ENCODE measurements at places on chromosomes 2 and 18.

DNA sequence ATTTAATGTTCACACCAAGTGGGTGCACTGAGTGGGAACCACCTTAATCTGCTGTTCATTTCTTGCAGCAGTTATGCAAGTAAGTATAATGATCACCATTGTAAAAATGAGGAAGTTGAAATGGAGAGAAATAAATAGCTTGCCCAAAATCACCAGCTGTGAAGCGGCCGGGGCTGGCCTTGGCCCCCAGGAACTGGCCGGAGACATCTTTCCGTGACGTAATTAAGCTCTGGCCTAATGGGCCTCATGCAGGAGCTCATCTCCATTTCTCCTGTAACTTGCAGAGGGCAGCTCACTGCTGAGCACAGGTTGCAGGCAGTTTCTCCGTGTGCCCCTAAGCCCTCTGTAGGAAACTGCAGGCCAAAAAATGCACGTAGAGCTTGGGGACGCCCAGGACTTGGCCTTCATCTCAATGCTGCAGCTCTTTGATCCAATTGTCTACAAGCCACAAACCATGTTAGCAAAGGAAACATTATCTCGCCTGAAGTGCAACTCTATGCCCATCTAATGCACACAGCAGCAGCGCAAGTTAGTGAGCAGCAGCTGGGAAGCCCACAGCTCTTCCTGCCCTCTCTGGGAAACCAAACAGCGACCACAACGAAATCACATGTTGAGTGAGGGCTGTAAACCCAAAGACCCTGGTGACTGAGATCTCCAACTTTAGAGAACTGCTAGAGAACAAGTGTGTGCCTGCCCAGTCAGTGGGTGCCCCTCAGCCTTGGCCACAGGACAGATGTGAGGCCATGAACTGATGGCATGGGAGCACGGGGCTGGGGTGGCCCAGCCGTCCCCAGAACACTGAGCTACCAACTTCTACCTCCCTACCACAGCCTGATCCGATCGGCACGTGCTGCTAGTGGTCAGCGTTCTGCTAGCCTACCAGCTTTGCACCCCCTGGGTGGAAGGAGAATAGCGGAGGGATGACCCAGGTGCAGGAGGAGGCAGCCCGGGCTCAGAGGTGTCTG, 28.8 kb downstream of the APCDD1 start:
- no peak for DNase-seq

DNA sequence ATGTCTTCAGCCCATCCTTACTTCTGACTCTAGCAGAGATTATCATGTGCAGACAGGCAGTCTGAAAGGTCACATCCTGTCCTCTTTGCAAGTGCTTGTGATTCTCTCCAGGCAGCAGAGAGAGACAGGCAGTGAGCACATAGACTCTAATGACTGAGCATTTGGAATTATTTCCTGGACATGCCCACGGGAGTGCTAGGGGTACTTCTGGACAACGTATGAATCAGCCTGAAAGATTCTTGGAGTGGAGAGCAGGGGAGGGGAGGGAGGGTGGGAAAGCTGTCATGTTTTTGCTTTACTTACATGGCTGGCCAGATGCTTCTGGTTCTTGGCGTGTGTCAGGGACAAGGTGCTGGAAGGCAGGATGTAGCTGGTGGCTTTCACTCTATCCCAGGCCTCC, 150.6 kb downstream of the RIF1 start:
- no peak for DNase-seq

GRCh38 chr2:108449410-108450130, 564 bp downstream of the GCC2 start:
- peak; percentile 16 for DNase-seq

DNA sequence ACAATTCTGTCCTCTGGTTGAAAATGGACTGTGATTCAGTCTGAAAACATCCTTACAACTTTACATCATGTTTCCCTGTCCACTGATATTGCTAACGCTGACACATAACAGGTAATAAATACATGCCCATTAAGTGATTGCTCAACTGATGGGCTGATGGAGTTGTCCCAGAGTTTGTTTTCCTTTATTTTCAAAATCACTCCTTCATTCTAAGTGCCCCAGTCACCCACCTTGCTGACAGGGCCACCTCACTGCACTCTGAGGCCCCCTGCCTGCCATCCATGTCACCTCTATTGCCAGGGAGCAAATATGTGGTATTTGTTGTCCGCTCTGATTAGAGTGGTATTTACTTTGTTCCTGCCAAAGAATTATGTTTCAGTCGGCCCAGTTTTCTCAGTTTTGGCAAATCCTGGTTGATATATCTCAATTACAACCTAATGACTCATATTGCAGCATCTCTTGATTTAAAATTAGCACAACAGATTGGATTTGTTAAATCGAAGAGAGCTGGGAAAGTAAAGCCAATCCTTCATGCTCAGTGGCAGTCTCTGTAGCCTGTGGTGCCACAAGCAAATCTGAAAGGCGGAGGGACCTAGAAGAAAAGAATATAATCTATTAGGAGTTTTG, 105.1 kb downstream of the RDH14 start:
- no peak for DNase-seq

DNA sequence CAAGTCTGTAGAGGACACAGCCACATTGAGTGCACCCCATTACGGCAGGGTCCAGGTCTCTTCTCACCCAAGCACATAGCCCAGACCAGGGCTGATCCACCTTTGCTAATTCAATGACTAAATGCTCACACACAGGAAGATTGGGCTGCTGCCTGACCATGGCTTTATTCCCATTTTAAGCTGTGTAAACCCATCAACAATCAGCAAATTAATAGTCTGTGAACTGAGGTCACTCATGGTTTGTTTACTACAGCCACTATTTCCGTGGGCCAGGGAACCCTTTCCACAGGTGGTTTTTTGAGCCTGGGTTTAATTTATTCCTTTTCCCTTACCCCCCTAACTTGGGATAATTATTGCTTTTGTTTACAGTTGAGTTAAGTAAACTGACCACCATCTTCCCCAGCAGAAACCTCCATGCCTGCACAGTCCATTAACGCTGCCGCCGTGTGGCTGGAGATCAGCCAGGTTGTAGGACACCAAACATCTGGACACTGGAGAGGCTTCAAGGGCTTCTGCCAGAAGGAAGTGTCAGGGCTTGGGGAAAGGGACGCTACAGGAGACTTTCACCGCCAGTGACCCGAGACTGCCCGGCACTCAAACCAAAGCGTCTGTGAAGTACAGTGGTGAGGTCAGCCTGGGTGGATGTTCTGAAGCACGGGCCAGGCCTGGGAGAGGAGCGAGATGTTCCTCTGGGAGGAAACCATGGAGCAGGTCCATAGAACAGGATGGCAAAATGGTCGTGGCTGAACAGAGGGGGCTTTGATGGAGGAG, 282.9 kb downstream of the DYSF start:
- no peak for DNase-seq

- DNase-seq, result no peak
Measured at GRCh38 chr2:66565291-66565690, 130.4 kb downstream of the MEIS1 start.

DNA sequence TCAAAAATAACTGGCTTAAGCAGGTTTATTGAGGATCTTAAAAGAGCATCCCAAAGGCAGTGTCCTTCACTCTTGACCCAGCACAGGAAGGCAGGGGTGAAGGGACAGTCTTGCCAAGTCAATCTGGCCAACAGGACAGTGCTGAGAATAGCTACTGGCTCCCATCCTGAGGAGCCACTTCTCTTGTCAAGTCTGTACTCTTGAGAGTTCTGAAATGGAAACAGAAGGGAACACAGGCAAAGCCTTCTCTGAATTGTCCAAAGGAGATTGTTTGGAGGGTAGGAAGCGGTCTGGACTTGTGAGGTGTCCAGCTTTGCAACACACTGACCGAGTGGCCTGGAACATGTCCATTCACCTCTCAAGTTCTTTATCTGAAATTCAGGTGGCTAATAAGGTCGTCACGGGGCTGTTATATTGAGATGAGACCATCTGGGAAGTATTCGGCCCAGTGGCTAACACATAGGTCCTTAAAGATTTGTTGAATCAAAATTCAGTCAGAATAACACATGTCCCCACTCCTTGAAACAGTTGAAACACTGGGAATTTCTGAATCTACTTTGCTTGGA, 99.5 kb upstream of the FHL2 start:
- no peak for DNase-seq

GRCh38 chr18:48481092-48481491, 57.7 kb upstream of the CTIF start:
- DNase-seq, result no peak

GRCh38 chr2:8669157-8669817, 12.6 kb upstream of the ID2 start:
- peak; percentile 88 for DNase-seq

DNA sequence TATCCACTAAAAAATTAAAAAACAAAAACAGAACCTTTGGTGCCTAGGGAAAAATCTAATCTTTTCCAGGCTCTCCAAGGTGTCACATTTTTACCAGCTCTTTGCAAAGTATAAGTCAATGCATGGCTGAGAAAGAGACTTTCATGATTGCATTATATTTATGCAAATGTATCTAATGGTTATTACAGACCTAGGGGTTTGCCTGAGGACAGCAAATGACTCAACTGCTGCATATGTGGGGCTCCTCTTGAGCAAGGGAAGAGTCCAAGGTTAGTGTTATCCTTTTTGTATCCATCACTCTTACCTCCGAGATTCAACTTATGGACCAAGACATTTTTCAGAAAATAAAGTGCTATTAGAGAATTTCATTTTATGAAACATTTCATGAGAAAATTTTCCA, 33.9 kb upstream of the RMP24 start:
- no peak for DNase-seq

- peak; percentile 16 for DNase-seq
Measured at GRCh38 chr2:28810384-28811285, at the start of gene SPDYA. TSS of gene SPDYA (plus strand) at chr2:28810834. CDS start at chr2:28816015, 5,181 bp downstream.

DNA sequence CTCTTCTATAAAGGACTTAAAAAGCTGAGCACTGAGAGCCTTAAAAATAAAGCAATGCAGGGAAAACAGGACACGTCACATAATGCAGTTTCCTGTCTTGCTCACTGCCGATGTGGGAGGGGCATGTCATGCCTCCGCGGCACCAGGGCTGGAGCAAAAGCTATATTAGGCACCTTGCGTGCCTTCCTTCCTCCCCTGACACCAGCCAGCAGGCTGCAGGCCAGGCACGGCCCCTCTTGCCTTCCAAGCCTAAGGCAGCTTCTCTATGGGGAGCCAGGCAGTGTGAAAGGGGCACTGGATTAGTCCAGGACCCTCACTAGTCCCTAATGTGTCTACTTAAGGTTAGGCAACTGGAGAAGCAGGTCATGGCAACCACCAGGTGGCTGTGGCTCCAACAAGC, 26.3 kb downstream of the MRPL35 start:
- DNase-seq, result peak; percentile 31

GRCh38 chr2:36140391-36140790, 215.2 kb upstream of the CRIM1 start:
- DNase-seq, result no peak

GRCh38 chr2:104976603-104977120, 61.2 kb upstream of the MRPS9 start:
- no peak for DNase-seq

GRCh38 chr2:100655936-100656534, 93.2 kb downstream of the PDCL3 start:
- DNase-seq, result no peak

DNA sequence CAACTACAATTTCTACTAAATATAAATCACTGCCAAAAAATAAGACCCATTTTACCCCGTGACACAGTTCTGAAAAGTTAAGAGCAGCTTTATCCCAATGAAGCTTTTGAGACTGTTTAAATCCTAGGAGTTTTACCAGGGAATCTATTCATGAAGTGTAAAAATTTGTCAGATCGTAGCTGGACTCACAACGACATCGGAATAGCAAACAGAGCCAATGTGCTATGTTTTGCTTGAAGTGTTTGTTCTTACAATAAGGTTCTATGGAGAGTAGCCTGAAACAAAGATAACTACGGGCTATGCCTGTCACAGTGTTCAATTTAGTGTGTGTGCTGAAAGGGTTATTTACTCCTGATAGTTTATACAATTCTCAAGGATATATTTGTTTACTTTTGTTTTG, 78.5 kb upstream of the L3MBTL4 start:
- no peak for DNase-seq

DNA sequence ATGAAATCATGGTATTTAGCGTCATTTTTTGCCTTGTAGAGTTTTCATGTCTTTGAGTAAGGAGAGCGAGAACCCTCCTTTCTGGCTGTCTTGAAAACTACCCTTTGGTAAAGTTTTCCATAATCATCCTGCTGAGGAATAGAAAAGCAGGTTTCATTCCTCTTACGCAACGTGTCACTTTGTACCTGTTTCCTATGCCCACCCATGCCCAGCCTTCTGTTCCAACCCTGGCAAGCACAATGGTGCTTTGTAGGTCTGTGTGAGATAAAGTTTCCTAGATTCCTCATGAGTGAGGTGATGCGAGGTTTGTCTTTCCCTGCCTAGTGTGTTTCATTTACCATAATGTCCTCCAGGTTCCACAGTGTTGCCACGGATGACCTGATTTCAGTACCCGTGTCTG, 29.3 kb downstream of the CCDC74A start:
- DNase-seq, result no peak

DNA sequence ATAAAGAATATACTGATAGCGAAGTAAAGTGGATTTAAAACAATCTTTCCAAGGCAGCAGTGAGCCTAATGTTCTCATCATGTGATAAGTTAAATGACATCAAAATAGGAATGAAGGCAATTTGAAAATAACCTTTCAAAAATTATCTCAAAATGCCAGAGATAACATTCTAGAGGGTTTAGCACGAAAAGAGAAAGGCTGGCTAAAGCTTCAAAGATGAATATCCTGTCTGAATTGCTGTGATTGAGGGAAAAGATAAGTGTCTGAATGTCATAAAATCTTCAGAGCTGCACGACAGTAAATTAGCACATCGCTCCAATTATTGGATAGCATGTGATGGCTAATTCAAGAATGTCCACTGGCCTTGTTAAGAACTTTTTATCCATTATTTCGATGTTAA, 159.3 kb downstream of the PID1 start:
- no peak for DNase-seq

- DNase-seq, result no peak
Measured at GRCh38 chr18:13878857-13879256, 36.5 kb downstream of the MC2R start.

- no peak for DNase-seq
Measured at GRCh38 chr2:204264085-204264553, 281.2 kb upstream of the PARD3B start.

DNA sequence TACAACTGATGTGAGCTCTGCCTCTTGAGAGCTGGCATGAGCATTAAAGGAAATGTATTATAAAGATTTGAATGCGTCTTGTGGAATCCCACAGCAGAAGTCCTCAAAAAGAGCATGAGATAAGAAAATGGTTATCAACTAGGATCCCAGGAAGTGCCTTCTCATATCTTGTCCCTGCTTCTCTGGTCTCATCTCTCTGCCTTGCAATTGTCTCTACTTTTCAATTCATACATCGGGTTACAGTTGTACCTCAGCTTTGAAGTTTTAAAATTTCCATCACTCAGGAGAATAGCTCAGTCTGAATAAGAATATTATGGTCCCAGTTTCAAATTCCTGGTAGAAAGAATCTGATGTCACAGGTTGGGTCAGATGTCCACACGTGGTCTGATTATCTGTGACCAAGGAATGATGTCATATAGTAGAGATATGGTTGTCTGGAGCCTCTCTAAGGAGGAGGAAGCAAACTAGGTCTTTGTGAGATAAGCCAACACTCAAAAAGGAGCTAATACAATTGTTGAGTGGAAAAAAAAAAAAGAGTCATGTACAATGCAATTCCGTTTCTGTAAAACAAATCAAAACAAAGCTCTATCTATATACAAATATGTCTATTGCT, 21.7 kb upstream of the CCDC88A start:
- no peak for DNase-seq

- DNase-seq, result no peak
Measured at GRCh38 chr2:71428472-71429383, 24.6 kb upstream of the DYSF start.
